ENCODE measurements at places on chromosomes 7 and 10.

- DNase-seq = no peak
Observed at GRCh38 chr7:38276096-38276877, 2.9 kb upstream of the TARP start.

- no peak for DNase-seq
Observed at GRCh38 chr7:17951742-17952254, 11.5 kb upstream of the SNX13 start.

DNA sequence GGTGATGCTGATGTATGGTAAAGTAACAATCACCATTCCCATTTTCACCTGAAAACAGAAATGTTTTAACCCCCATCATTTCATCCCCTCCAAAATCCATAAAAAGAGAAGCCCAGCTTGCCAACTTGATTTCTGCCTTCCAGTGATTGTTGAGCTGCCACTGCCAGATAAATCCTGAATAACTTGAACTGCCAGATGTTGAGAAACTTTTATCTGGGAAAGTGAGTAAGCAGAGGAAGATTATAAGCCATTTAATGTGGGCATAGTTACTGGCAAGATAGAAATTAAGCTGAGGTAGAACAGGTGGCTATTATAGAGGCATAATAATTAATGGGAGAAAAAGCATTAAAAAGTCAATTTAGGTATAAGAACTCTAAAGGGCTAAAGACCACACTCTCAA, 534.1 kb downstream of the ANKRD7 start:
- DNase-seq = no peak

DNA sequence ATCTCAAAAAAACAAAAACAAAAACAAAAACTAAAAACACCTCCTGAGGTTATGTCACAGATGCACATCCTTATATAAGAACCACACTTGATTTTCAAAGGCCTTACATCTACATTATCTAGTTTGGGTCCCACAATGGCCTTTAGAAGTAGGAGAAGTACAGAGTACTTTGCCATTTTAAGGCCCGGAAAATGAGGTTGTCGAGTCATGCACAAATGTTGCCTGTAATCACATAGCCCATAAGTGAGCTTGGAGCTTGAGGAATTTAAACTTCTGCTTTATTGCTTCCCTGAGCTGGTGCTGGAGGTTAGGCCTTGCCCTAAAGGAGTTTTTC, 9.7 kb upstream of the MKRN1 start:
- DNase-seq = no peak

GRCh38 chr7:27686315-27686714, 23.6 kb upstream of the HIBADH start:
- no peak for DNase-seq

DNA sequence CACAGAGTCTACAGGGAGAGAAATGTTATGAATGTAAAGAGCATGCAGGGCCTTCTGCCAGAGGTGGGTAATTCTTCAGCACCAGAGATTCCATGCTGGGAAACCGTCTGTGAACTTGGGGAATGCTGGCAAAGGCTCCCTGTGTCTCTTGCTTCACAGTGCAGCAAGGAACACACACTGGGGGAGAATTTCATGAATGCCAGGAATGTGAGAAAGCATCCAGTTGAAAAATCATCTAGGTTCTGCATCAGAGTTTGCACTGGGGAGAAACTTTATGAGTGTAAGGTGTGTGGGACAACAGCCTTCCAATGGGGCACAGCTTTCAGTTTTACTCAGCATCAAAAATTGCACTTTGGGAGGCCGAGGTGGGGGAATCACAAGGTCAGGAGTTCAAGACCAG, 224.3 kb upstream of the IGFBP3 start:
- DNase-seq = peak; percentile 73

GRCh38 chr10:132360766-132361447, 28.9 kb downstream of the LRRC27 start:
- peak; percentile 36 for DNase-seq

All from NCI-H460 (cell line).